ENCODE measurements at places on chromosomes 2 and 18. TPM values are rescaled to one million over a fixed set of nuclear protein-coding genes. Genes with fewer than 3 reads are reported as not detected.

TNFAIP6 gene
- total RNA-seq, result 3.4 TPM

FLACC1 gene
- 3.5 TPM for total RNA-seq

LINC00305 gene
- not detected for total RNA-seq

ANKRD29 gene
- total RNA-seq, result 19.3 TPM

SERPINB11 gene
- not detected for total RNA-seq

TDRD15 gene
- not detected for total RNA-seq

MGAT4A gene
- total RNA-seq, result 33.0 TPM

ACTG2 gene
- 2,678 TPM for total RNA-seq

GCG gene
- total RNA-seq, result not detected

WDFY1 gene
- 45.5 TPM for total RNA-seq

SIX3 gene
- 0.15 TPM for total RNA-seq

FOSL2 gene
- 152 TPM for total RNA-seq

SLC19A3 gene
- total RNA-seq, result 3.5 TPM

EGR4 gene
- total RNA-seq, result not detected

REG3G gene
- total RNA-seq, result not detected

UNC80 gene
- 0.04 TPM for total RNA-seq

INO80C gene
- 13.6 TPM for total RNA-seq

MAL gene
- 21.3 TPM for total RNA-seq

DNA sequence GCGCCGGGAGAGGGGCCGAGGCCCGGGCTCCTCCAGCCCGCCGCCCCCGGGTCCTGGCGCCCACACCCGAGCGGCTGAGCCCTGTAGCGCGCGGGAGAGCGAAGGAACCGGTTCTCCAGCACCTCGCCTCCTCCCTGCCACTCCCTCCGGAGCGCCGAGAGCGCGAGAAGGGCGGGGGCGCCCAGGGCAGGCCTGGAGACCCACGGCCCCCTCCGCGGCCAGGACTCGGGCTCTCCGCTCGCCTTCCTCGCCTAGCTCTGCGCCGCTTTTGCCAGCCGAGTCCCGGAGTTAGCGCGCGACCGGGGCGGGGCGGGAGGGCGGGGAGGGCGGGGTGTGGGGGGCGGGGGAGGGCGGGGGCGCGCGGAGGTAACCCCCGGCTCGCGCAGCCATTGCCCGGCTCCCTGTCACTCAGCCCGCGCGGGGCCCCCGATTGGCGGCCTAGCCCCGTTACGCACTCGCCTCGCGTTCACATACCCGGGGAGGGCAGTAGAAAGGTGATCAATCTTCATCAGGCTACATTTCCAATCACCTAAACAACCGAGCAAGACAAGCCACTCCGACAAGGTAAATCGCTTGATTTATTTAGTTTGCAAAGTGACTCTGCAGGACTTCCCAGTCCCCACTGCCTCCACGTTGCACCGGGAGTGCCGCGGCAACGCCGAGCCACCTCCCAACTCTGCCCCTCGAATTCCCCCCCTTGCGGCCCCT is at the start of gene OTX1:
Gene OTX1, plus strand, starts transcription at position 497 of the 708 bp plus-strand sequence. CDS start 2,161 bp downstream, outside the sequence.
- peak; percentile 44 for ATAC-seq

- ATAC-seq, result no peak
These were observed 123.5 kb upstream of the EPAS1 start for GRCh38 chr2:46173636-46174250.

GRCh38 chr2:120622159-120622869 is 113.4 kb upstream of the GLI2 start:
- ATAC-seq, result no peak

- ATAC-seq, result no peak
These were observed 4.1 kb upstream of the ZNF397 start for GRCh38 chr18:35236571-35237363.

DNA sequence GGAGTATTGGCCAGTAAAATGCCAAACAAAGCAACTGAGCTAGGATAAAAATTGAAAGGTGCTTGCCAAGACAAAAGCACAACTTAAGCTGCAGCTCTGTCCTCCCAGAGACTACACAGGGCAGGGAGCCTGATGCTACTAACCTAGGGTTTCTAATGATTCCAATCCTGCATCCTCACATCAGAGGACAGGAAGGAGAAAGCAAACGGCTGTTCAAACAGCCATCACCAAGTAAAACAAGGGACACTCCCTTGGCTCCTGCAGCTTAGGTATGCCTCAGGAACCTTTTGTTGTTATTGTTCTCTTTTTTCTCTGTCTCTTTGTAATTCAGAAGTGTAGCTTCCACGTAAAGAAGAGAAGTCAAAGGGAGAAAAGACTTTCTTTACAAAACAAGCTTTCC is 99.5 kb downstream of the TCF4 start:
- no peak for ATAC-seq

DNA sequence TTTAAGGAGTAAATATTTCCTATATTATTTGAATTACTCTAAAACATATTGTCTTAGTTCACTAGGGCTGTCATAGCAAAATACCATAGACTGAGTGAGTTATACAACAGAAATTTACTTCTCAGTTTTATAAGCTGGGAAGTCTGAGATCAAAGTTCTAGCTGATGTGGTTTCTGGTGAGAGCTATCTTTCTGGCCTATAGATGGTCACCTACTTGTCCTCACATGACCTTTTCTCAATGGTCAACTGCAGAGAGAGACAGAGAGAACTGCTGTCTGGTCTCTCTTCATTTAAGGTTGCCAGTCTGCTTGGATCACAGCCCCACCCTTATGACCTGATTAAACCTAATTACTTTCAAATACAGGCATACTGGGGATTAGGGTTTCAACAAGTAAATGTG is 490.9 kb downstream of the FBXO15 start:
- no peak for ATAC-seq

GRCh38 chr2:213065583-213066442 is 85.6 kb downstream of the IKZF2 start:
- ATAC-seq, result no peak

- no peak for ATAC-seq
These were observed 213.8 kb upstream of the MGAT5 start for GRCh38 chr2:134039912-134040581.

DNA sequence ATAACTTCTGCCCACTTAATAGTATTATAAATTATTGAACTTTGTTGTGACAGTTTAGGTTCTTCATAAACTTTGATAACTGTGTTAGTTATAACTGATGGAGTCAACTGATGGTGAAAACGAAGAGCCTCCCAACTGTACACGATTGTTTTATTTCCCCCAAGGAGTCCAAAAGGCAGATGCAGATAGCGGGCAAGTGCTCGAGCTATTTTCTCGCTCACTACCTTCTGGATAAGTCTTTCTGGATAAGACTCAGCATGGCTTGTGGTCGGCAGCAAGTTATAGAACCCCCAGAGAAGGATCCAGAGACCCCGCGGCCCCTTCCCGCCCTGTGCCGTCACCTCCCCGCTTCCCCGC is 517 bp downstream of the GCFC2 start:
- ATAC-seq, result no peak

DNA sequence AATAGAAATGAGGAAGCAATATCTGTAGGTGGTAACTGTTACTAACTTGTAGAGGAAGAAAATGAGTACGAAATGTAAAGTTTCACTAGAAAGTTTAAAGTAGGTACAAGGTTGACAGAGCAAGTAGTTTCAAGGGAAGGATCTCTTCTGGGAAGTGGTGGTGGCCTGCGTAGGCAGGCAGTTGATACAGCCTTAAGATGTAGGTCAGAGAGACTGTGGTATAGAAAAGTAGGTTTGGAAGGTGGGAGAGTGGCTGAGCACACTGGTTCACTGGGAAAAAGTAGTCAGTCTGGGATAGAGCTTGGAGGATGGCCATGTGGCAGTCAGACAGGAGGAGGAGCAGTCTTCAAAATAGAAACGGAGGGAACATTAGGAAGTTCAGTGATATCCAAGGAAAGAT is 23.5 kb downstream of the KDM3A start:
- ATAC-seq, result peak; percentile 55

DNA sequence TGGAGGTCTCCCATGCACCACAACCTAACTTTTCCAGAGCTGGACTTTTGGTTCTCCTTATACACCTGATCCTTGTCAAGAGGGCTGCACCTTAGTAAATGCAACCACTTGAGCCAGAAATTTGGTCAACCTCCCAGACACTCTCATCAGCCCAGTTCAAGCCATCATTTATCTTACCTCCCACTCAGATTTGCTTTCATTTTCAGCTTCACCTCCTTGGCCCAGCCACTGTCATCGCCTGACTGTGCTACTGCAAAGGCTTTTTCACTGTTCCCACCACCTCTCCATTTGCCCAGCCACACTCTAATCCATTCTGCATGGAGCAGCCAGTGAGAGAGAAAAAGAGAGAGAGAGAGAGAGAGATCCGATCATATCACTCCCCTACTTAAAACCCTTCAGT is 112.4 kb upstream of the DDX18 start:
- no peak for ATAC-seq

DNA sequence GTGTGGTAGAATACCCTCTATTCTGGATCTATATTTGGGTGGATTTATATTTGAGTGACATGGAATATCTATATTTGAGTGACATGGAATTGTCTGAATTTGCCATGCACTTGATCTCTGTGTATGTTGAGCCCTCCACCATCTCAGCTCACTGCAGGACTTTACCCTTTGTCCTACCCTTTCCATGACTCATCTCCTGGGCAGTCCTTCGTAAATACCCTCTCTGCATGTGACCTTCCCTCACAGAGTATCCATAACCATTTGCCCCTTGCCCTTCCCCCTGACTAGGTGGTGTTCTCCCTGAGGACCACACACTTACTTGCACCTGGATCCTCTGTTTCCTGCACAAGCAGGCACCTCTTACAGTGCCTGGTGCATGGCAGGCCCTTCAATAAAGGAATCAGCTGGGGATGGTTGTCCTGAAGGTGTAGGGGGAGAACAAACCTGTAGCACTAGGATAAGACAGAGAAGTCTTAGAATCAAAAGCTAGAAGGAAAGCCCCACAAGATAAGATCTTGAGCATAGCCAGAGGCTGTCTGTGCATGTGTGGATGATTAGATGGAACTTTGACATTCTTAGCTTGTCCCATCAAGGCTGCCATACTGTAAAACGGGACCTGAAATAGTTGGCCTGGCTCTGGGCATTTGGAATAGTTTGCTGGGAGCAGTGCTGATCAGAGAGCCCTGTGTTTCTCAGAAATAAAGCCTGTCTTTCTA is 230.4 kb downstream of the FHOD3 start:
- ATAC-seq, result no peak

DNA sequence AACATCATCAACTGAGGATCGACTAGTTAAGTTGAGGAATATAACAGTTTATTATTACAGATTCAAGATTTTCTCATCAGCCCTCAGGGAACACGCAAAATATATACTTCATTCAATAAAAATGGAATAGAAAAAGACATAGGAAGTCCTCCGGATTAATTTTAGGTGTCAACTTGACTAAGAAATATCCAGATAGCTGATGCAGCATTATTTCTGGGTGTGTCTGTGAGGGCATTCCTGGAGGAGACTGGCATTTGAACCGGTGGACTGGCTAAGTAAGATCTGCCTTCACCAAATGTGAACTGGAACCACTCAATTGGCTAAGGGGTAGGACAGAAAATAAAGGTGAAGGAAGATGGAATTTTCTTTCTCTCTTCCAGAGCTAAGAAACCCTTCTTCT is 845.3 kb downstream of the SOCS6 start:
- ATAC-seq, result no peak

GRCh38 chr2:187442378-187442777 is 5.7 kb downstream of the CALCRL start:
- ATAC-seq, result no peak

GRCh38 chr2:140363131-140363530 is 1582.9 kb upstream of the NXPH2 start:
- no peak for ATAC-seq

- ATAC-seq, result peak; percentile 62
These were observed 204.8 kb upstream of the SH3BP4 start for GRCh38 chr2:234747032-234747431.

DNA sequence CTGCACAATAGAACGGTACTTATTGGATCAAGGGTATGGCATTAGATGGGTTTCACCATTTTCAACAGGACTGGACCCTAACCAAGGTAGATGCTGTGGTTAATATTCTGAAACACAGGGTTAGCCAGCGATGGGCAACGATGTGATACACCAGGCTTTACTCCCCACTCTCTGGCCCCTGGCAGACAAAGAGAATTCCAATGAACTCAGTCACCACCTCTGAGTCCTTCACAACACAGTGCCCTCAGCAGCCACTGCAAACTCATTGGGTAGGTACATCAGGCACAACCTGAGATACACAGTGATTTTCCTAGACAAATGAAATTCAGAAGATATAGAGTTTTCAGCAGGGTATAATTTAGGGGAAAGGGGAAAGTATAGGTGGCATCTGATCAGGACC is 634.5 kb downstream of the ZEB2 start:
- no peak for ATAC-seq

DNA sequence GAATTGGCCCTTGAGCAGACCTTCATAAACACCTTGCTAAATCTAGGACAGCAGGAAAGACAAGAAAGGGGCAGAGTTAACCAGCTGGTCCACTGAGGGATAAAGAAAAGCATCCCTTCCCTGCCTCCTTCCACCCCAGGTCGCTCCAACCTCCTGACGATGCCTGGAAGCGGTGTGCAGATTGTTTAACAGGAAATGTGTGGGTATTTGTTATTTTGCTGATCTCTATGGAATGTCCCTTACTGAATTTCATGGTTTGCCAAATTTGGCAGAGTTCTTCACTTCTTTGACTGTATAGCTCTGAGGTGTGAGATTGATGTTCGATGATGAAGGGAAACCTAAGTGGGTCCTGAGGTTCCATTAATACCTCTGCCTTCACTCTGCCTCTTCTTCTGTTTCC is 72.9 kb downstream of the MAP3K20 start:
- ATAC-seq, result no peak

DNA sequence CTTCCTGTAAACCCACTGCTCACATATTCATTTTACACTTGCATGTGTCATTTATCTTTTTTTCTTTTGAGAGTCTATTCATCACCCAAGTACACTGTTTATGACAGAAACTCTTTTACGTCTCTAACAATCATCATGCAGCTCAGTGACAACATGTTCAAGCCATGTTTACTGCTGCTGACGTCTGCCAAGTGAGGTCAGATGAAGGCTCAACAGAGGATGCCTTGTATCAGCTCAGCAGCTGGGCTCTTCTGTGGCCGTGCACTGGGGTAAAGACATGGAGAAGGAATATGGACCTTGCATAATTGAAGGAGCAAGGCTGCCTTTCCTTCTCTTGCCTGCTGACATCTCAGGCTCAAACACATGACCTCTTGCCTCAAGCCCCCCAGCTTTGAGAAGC is 99.6 kb downstream of the ADD2 start:
- no peak for ATAC-seq

GRCh38 chr2:42742740-42743658 is 20.9 kb downstream of the OXER1 start:
- ATAC-seq, result no peak

DNA sequence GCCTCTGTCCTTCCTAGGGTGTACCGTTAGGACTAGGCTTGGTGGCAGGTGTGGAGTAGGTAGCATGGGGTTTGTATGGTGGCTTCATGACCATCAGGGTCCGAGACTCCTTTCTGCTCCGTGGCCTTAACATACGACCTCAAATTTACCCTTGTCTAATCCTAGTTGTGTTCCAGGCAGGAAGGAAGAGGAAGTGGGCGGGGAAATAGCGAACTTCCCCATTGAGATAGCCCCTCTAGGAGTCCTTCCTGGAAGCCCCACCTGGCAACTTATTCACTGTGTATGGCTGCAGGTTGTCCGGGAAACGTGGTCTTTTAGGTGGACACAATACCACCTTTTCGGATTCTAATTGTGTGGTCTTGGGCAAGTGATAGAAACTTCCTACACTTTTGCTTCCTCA is 9.3 kb downstream of the CD8A start:
- ATAC-seq, result no peak

- ATAC-seq, result no peak
These were observed 43.7 kb upstream of the COX7A2L start for GRCh38 chr2:42404676-42405075.

Data from gastroesophageal sphincter (tissue), 4 donors.